Stimulated activated CD4-positive, alpha-beta T cell treated with anti-CD3 and anti-CD28 coated beads, TNF-alpha, amount 100 ng/mL, for 4 hours (primary cell): ENCODE measurements at places on chromosomes 16 and 17.

GRCh38 chr17:19000531-19001325 lies 3.8 kb downstream of the FAM83G start:
- no peak for DNase-seq

DNA sequence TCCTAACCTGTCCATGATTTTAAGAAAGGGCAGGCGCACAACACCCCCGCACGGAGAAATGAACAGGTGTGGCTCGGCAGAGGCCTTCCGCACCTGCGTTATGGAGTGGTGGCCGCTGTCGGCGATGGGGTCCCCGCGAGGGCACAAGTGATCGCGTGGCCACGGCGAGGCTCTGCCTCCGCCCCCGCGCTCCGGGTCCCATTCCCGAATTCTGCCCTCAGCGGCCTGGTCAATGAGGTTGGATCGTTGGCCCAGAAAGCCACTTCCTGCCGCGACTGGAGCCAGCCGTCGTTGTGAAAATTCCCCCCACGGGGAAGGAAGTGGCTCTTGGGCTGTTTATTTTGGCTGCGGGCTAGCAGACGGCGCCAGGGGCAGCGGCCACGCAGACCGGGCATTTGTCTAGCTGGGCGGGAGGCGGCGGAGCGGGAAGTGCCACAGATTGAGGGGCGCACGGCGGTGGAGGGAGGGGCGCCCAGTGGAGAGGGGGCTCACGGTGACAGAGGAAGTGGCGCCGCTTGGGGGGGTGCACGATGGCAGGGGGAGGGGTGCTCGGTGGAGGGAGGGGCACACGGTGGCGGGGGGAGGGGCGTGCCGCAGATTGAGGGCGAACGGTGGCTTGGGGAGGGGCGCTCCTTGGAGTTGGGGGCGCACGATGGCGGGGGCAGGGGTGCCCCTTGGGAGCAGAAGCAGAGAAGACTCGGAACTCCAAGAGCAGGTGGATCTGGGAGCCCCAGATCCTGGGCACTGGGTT lies 25.0 kb downstream of the MRC2 start:
- peak; percentile 9 for DNase-seq

- no peak for DNase-seq
These were observed 67.9 kb upstream of the AMZ2 start for GRCh38 chr17:68179926-68180285.

GRCh38 chr17:36535669-36536081 lies 888 bp downstream of the PIGW start:
- no peak for DNase-seq

DNA sequence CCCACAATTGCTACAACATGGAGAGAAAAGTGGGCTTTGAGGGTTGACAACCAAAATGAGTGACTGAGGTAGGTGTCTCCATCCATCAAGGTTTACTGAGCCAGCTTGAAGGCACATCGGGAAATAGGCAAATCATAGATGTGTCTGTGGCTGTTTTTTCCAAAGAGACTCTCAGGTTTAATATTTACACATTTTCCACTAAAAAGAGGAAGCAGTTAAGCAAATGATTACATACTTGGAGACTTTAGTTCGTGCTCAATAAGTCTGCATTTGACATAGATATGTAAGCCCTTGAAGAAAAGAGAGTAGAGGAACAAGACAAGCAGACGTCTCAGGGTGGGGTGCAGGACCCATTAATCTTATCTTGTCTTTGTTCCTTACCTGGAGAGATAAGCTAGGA lies 148.9 kb upstream of the COX10 start:
- DNase-seq: no peak

- no peak for DNase-seq
These were observed 103.9 kb downstream of the METRNL start for GRCh38 chr17:83183145-83183948.

DNA sequence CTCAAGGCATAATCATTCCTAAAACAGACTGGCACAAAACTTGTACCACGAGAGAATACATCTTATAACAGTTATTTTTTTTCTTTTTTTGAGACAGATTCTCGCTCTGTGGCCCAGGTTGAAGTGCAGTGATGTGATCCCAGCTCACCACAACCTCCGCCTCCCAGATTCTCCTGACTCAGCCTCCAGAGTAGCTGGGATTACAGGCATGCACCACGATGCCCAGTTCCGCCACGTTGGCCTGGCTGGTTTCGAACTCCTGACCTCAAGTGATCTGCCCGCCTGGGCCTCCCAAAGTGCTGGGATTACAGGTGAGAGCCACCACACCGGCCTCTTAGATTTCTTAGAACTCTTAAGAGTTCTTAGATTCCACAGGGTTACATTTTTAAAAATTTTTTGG lies 4.1 kb downstream of the NUFIP2 start:
- DNase-seq: no peak

DNA sequence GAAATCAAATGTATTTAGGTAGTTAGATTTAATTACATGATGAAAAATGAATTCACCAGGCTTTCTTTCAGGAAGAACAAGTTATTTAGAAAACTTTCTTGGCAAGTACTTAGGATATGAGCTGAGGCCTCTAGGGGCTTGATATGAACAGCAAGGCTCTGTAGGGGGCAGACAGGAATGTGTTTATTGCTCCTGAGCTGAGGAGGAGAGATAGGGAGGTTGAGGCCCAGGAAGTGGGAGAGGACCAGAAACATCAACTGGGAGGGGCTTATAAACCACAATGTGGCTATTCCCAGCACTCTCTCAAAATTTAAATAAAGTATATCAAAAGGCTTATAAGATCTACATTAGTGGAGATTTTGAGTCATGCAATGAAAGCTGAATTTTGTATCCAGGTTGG lies 154.0 kb upstream of the MAF start:
- no peak for DNase-seq

DNA sequence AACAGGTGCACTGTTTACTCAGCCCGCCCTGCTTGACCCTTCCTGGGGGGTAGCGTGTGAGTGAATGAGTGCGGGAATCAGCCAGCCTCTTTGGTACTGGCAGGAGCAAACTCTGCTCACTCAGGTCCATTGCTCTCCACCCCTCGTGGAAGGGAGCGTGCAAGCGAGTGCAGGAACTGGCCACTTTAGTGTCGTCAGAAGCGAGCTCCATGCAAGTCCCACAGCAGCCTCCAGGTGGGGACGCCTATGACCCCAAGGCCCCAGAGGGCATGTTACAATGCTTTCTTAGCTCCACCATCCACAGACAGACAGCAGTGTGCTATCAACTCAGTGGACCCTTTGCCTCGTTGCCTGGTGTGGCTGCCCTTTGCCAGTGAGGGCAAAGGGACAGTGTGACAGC lies 1025.1 kb upstream of the CDH8 start:
- DNase-seq: no peak

- DNase-seq: no peak
These were observed 1.4 kb downstream of the ZNF624 start for GRCh38 chr17:16652252-16652651.

DNA sequence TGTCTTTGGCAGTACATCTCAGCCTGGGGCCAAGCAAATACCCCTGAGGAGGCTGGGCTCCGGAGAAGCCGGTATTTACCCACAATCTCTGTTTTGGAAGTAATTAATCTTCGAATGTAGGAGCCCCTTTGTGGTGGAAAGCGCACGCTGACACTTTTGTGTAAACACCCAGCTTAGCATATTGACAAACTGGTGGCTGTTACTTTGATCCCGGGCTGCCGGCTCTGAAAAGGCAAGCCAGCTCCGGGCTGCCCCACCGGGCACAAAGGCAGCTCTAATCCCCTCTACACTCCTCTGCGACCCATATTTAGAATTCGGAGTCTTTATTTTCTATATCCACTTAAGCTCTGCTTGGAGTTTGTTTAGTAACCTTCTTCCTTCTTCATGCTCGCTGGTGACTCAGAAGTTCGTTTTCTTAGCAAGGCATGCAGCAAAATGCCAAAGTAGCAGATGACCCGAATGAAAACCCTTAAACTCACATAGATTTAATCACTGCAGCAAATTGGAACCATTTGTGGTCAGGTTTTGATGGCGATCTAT lies 144.0 kb upstream of the IRX3 start:
- no peak for DNase-seq

- DNase-seq: no peak
These were observed 4.0 kb downstream of the CA4 start for GRCh38 chr17:60153606-60154390.

GRCh38 chr17:67482764-67483163 lies 105.7 kb downstream of the PITPNC1 start:
- no peak for DNase-seq

DNA sequence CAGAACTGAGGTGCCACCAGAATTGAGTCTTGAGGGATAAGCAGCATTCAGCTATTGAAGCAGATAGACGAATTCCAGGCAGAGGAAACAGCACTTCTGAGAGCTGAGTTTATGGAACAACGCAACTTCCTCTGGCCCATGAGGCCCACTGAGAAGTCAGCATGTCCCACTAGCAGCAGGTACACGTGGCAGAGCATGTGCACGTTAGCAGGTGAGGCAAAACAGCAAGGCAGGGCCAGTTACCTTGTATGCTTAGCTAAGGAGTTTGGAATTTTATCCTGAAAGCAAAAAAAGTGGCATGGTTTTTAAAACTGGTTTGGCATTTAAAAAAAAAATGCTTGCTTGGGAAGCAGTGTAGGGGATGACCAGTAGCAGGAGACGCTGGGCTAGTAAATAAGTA lies 305.6 kb downstream of the CPPED1 start:
- DNase-seq: no peak

- DNase-seq: no peak
These were observed 90.5 kb upstream of the SOX9 start for GRCh38 chr17:72030067-72030899.

- DNase-seq: no peak
These were observed 847.7 kb upstream of the RBFOX1 start for GRCh38 chr16:6484935-6485334.

GRCh38 chr17:80196652-80197051 lies 23.5 kb downstream of the SGSH start:
- DNase-seq: no peak

DNA sequence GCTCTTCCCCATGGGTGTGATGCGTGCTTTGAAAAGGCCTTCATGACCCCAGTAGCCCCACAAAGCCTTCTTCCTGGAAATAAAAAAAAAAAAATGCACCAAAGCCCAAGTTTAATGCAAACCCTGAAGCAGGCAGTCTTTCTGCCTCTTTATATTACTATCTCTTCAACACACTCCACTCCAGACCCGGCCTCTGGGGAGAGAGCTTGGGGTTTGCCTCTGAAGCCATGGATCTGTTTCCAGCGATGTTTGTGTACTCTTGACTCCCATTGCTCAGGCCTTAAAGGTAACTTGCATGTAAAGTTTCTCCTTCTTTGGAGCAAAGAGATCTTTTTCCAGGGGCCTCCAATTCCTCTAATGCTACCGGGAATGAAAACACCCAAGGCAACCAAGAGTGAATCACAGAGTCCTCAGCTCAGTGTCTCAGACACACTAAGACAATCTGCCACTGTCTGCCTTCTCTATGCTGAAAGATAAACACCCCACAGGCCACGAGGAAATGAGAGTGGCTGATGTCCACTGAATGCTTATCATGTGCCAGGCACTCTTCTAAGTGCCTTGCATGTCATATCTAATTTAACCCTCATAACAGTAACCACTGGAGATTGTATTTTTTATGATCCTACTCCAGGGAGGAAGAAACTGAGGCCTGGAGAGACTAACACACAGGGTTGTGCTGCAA lies 56.4 kb upstream of the AKTIP start:
- DNase-seq: no peak

- DNase-seq: no peak
These were observed 32.7 kb upstream of the SLC6A2 start for GRCh38 chr16:55622930-55623561.

DNA sequence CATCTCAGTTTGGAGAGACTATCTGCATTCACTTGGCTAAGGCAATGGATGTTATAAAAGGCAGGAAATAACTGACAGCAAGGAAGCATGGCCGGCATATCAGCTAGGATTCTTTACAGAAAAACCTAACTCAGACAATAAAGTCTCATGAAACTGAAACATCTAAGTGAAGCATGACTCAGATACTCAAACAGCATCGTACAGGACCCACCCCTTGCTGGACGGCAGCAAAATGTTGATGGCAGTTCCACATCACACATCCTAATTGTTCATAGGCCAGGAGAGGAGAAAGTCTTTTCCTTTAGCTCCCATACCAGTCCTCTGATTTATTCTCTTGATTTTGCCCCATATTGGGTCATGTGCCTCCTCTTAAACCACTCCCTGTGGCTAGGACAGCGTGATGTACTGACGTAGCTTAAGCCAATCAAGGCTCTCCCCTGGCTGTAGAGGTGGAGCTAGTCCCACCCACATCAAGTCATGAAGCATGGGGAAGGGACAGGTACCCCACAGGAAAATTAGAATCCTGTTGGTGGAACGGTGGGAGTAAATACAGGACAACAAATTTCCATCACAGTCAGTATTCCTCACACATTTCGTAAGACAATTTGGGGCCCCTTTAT lies 178.9 kb downstream of the IRX3 start:
- DNase-seq: no peak

GRCh38 chr16:86059253-86060171 lies 160.6 kb downstream of the IRF8 start:
- no peak for DNase-seq

DNA sequence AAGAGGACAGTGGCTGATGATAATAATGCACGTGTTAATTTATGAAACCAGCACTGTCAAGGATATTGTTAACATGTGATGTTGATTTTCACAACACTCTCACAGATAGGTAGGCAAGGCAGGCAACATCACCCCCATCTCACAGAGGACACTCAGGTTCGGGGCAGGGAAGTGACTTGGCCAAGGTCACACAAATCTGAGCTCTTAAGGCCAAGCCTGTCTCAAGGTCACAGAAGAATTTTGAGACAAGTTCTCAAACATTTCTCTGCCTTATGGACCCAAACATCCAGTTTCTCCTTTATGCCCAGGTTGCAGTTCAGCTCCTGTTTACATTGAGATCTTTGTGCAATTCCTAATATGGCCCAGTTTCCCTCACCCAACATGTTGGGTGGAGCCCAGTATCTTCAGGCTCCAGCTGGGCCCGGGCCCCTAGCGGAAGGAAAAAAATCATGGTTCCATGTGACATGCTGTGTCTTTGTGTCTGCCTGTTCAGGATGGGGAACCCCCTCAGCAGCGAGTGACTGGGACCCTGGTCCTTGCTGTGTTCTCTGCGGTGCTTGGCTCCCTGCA lies 1.3 kb downstream of the SLC2A4 start:
- no peak for DNase-seq

DNA sequence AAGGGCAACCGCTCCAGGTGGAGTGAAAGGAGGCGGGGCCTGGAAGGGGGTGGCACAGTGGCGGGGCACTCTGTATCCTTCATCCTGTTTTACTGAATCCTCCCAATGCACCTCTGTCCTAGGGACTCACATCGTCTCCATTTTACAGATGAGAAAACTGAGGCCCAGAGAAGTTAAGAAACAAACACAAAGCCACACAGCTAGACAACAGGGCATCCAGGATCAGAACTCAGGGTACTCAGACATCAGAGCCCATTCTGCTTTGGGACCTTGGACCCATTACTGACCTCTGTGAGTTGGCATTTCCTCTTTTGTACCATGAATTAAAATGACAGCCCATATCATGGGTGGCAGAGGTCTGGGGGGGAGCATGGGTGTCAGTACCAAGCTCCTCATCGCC lies 129.2 kb downstream of the CPPED1 start:
- no peak for DNase-seq

- no peak for DNase-seq
These were observed 852 bp downstream of the ZNF469 start for GRCh38 chr16:88383401-88384221.
